ENCODE measurements at places on chromosomes 11 and 22.

GRCh38 chr11:12534549-12534948 is 139.7 kb upstream of the TEAD1 start:
- DNase-seq, result no peak

DNA sequence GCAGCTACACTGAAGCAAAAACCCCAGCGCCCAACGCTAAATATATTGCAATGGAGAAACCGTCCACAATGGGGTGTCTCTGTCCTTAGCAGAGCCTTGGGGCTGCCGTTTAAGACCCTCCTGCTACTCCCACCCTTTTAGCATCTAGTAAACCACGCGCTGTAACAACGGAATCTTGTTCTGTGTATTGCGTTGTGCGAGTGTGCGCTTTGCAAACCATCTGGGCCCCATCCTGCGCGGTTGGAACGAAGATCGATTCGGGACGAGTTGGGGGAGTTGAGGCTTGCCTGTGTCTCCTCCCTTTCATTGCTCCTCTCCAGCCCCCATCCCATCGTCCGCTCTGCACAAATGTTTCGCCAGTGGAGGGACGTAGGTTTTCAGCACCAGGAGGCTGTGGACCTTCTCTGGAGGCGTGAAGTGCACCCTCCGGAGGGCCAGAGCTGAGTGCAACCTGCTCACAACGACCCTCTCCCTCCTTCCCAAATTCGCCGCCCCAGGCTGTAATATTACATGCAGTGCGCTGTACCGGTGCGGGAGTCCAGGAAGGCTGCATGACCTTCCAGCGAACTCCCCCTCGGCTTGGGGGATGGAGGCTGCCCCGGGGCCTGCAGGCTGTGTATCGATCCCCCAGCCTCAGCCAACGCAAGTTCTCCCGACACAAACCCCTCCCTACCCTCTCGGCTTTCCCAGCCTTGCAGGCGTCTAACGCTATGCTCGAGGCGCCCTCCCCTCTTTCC is 1.6 kb upstream of the KMT2A start:
- peak; percentile 9 for DNase-seq

- DNase-seq, result no peak
These were observed 31.0 kb upstream of the PICALM start for GRCh38 chr11:86099874-86100273.

- no peak for DNase-seq
These were observed 8.7 kb downstream of the EHD1 start for GRCh38 chr11:64869571-64870175.

DNA sequence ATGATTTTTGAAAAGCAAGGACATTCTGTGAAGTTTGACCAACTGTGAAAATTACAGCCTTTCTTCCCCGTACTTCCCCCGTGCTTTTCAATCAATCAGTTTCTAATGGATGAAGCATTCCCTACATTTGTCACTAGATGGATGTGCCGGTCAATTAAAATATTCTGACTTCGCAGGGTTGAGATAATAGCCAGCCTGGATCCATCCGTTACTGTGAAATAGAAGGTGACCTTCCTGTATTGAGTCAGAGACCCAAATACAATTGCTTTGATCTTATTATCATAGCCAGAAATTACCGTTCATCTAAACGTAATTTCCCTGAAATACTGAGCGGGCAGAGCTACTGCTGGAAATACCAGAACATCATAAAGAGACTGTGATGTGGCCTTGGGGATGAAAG is 21.1 kb upstream of the PARVB start:
- DNase-seq, result no peak

DNA sequence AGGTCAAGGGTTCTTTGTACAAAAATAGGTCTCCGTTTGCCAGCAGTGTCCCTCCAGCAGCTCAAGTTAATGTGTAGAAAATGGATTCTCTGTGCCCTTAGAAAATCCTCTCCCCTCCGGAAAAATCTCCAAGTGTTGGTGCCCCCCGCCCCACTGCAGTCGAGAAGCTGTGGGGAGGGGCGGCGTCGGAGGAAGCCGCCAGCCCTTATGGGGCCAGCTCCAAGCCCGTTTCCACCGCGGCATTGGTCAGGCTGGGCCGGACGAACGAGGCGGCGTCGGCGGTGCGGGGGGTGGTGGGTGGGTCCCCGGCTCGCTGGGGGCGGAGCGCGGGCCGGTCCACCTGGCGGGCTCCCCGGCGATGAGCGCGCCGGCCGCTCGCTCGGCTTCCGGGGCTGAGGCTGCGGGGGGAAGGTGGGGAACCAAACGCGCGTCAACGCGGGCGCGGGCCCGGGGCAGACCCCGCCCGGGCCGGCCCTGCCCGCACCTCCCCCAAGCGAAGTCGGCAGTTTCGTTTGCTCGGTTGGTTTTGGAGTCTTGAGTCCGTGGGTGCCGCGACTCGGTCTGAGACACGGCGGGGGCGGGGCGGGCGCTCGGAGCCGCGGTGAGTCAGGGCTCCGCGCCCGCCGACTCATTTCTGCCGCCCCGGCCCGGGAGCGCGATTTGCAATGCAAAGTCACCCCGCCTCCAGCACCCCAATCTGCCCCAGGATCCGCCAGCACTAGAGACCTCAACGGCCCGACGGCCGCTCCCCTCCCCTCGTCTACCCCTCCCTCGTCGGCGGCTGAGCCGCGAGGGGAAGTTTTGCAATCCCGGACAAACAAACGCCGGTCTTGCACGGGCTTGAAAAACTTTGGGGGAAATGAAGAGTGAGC is 1.4 kb downstream of the ASCL2 start:
- DNase-seq, result peak; percentile 91

GRCh38 chr11:86052693-86053641 is 15.9 kb downstream of the PICALM start:
- DNase-seq, result no peak

Data from stimulated activated CD4-positive, alpha-beta T cell treated with anti-CD3 and anti-CD28 coated beads, Interleukin-4, amount 100 ng/mL, for 4 hours (primary cell).